Inflammatory macrophage treated with lipopolysaccharide for 1 hour (primary cell): ENCODE measurements at places on chromosomes 3 and 15.
A peak's percentile ranks its signal among the peaks of the same experiment; 100 is the strongest.

DNA sequence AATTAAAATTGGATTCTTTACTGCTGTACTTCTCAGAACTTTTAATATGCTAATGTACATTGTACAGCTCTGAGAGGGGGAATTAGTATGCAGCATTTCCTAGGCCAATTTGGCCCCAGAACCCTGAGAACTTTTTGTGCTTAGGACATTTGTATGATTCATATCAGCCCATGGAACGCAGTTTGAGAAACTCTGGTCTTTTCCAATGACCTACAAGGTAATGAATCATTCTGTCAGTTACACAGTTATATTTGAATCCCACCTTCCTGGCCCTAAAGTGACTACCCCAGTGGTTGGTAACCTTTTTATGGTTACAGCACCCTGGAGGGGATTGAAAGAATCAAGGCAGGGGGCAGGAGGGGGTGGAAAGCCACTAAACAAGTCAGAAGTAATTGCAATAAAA, 25.6 kb upstream of the KBTBD12 start:
- DNase-seq: peak; percentile 37

DNA sequence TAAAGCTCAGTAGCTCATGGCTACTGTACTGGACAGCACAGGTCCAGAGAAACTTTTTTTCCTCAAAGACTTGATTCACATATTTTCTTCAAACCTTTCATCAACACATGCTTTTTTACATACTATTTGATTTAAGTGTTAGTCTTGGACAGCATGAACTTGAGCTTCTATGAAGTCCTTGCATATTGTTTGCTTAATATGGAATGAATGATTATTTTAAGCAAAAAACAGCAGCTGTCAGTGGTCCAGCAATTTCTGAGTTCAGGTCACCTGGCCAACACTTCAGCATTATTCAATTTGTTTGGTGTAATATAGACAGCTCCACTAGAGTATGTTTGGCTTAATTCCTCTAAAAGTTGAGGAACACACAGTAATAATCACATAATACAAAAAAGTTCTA, 141.4 kb downstream of the PEX5L start:
- no peak for DNase-seq

DNA sequence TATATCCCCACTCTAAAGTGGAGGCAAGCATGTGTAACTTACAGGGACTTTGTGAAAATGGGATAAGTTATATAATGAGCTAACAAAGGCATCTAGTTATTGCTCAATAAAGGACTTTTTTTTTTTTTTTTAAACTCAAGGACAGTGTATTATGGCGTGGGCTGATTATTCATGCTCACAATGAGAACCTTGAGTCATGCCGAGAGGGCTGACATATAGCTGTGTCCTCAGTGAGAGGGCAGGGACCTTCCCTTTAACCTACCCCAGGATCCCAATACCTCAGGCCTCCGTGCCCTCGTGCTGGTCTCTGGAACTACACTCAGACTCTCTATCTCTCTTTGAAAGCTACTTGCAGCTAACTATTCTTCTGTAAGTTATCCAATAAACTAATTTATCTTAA, 319.9 kb upstream of the ICE2 start:
- peak; percentile 85 for DNase-seq

GRCh38 chr15:76253691-76254473, 57.4 kb downstream of the ETFA start:
- no peak for DNase-seq

GRCh38 chr3:126923423-126923822, 59.5 kb upstream of the PLXNA1 start:
- no peak for DNase-seq

- DNase-seq: no peak
Measured at GRCh38 chr3:130933801-130934345, 40.0 kb downstream of the ATP2C1 start.
